COR-L47 (cell line): ENCODE measurements at places on chromosomes 7 and 10.

DNA sequence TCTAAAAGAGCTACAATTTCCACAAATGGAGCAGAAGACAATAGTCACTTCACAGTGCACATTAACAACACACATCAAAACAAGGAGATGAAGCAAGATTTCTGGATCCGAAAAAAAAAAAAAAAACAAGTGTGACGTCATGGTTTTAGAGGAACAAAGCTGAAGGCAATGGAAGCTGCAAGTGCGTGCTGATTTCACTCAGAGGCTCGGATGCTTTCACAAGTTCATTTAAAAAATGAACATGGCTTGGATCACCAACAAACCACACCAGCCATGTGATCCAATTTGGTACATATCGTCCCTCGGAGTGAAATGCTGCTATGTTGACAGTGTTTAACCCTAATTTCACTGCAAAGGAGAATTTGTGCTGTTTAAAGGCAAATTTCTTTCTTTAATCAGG is 337.0 kb upstream of the PRKCQ start:
- no peak for DNase-seq

DNA sequence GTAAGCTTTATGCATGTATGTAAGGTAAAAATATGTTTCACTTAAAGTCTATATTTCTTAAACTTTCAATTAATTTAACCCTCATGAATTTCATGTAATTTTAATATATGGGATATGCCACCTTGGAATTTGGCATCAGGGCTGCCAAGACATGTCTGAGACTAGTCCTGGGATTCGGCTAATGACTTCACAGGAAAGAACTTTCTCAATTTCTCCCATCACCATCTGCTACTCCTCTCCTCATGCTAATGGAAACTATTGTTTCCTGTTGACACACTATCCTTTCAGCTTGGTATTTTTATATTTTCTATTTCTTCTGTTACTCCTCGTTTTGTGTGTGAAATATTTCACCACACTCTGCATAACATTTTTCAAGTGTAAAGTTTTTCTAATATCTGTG is 205.9 kb downstream of the ARL4A start:
- no peak for DNase-seq

DNA sequence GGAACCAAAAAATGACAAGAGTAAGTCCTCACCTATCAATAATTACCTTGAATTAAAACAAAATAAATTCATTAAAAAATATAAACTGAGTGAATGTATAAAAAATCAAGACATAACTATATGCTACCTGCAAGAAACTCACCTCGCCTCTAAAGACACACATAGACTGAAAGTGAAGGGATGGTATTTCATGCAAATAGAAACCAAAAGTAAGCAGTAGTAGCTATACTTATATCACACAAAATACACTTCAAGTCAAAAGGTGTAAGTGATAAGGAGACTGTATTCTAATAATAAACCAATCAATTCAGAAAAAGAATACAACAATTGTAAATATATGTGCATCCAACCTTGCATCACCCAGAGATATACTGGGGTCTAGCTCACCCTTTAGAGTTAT is 332.6 kb downstream of the SH2D4B start:
- no peak for DNase-seq

GRCh38 chr10:96387601-96388000 is 28.8 kb upstream of the OPALIN start:
- DNase-seq, result no peak

GRCh38 chr7:134613623-134614347 is 32.9 kb upstream of the BPGM start:
- no peak for DNase-seq

- no peak for DNase-seq
Observed at GRCh38 chr7:137838706-137839315, 8.0 kb downstream of the DGKI start.

DNA sequence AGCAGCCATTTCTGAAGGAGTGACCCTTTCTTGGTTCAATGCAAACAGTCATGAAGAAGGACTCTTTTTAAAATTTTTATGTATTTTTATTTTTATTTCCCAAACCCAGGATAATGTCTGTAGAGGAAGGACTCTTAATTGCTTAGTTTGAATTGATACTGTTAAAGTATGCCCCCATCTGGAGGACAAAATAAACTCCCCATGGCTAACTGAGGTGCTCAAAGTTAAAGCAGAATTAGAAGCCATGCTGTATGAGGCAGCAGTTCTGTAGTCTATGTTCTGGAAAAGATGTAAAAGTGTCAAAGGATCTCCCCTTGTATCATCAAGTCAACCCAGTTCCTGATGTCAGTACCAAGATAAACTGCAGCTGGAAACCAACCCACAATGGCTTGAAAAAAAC is 617.9 kb upstream of the GRM3 start:
- no peak for DNase-seq

DNA sequence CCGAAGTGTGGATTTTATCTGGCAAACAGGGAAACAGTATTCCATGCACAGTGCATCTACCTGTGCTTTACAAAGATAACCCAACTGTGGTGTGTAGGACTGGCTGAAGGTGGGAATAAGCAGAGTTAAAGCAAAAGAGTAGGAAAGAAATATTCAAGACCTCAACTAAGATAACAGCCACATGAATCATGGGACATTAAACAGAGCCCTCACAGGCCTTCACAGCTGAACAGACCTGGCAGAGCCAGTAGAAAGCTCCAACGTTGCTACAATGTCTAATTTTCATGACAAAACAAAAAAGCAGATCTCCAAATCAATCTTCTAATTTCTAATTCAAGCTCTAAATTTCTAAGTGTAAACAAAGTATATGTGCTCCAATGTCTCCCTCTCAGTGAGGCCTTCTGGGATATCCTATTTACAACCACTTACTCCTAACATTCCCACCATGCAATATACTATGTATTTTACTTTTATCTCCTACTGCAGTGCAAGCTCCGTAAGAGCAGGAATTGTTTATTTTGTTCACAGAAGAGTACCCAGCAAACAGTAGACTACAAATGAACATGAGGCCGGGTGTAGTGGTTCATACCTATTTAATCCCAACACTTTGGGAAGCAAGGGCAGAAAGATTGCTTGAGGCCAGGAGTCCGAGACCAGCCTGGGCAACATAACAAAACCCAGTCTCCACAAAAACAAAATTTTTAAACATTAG is 63.5 kb downstream of the UBE2H start:
- no peak for DNase-seq

- DNase-seq, result no peak
Observed at GRCh38 chr10:110456523-110457091, 41.1 kb upstream of the DUSP5 start.

GRCh38 chr7:90749774-90750173 is 153.7 kb downstream of the CDK14 start:
- peak; percentile 30 for DNase-seq

- no peak for DNase-seq
Observed at GRCh38 chr7:130595986-130596385, 72.6 kb downstream of the COPG2 start.

DNA sequence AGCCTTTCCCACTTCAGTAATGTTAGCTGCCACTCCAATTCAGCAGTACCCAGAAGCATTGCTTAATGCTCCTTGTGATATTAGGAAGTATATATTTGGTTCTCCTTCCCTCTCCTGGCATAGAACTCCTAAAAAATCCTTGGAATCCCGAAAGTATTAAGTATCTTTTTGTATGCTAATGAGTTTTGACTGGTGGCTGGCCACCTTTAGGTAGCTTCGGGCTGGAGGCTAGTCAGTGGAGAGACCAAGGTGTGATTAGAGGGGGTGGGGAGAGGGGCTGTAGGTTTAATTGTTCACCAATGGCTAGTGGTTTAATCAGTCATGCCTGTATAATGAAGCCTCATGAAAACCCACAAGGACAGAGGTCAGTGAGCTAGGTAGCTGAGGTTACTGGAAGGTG is 12.2 kb downstream of the COMTD1 start:
- no peak for DNase-seq

GRCh38 chr10:45566415-45566814 is 106.2 kb downstream of the ZFAND4 start:
- no peak for DNase-seq

DNA sequence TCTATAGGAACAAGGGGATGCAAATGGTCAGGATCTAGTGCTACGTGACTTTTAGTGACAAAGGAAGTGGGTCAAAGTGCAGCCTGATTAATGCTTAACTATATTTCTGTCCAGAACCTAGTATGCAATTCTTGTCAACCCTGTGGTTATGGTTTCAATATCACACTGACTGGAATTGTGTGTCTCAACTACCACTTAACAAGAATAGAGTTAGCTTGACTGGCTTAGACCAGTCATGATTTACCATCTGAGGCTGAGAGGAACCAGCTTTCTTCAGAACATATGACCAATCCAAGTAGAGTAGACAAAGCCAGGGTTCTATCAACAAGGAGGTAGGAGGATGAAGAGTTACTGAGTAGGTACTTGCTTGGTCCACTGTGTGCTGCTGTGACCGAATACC is 54.4 kb downstream of the MYPN start:
- no peak for DNase-seq

DNA sequence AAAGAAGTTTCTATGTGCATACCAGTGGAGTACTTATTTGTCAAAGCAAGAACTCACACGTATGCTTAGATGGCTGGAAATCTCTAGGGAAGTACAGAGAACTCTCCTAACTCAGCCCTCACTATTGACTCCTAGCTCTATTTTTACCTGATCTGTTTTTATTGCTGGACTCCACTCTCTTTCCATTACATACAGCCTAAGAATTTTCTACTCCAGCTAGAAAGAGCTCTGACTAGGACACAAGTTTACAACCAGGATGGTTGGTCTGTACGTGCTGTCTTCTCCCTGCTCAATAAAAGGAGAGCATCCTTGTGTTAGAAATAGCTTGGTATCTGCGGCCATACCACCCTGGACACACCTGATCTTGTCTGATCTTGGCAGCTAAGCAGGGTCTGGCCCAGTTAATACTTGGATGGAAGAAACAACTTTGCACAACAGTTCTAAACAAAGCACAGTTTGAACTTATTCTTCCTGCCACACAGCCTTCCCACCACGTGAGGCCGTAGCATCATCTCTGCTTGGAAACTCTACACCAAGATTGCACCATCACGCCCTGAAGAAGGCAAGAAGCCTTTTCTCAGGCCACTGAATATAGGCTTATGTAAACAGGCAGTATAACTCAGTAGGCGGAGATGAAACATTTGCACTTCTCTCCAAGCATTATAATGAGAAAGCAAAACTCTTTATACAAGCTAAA is 50.7 kb downstream of the KCNMA1 start:
- DNase-seq, result no peak

DNA sequence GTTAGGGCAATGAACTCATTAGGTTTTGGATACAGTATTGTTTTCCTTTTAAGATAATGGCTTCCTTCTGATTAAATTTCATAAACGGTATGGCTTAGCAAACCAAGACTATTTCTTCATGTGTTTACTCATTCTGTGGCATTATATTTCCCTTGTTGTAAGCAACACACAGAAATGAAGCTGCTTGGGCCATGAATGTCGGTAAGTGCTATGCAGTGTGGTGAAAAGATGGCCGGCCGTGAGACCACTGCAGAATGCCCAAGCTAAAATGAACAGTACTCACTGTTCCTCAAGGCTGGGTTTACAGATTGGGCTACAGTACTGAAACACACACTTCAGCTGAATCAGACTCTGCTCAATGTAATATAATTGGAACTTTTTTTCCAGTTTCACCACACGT is 8.1 kb downstream of the APBB1IP start:
- DNase-seq, result no peak
